Activated CD4-positive, alpha-beta T cell treated with anti-CD3 and anti-CD28 coated beads, Interleukin-2, Interleukin-4, amounts not matched to agents 100 ng/mL and 50 ng/mL, durations not matched to agents 16 hours and 8 hours (primary cell): ENCODE measurements at places on chromosomes 3 and 15.
A peak's percentile ranks its signal among the peaks of the same experiment; 100 is the strongest.

- DNase-seq: no peak
These were observed 63.8 kb downstream of the PEX5L start for GRCh38 chr3:179972881-179973423.

DNA sequence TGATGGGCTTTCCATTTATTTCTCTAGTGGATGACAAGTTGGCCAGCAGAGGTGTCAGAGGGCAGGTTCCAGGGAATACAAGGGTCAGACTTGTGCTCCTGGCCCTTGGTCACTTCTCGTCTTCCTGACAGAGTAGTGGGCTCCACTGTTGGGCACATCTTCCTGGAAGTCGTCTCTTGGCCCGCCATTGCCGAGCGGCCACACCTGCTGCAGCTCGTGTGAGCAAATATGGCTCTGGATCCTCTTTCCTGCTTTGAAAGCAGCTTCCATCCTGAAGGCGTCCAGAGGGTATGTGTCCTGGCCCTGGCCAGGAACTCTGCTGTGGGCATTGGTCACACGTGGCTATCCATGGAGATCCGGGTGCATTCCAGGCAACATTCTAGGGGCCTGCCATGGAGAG lies 100.2 kb downstream of the SNRPN start:
- DNase-seq: no peak

- no peak for DNase-seq
These were observed 71.3 kb upstream of the UBE2E1 start for GRCh38 chr3:23734481-23734880.

GRCh38 chr15:67105065-67105951 lies 39.9 kb downstream of the SMAD3 start:
- DNase-seq: no peak

DNA sequence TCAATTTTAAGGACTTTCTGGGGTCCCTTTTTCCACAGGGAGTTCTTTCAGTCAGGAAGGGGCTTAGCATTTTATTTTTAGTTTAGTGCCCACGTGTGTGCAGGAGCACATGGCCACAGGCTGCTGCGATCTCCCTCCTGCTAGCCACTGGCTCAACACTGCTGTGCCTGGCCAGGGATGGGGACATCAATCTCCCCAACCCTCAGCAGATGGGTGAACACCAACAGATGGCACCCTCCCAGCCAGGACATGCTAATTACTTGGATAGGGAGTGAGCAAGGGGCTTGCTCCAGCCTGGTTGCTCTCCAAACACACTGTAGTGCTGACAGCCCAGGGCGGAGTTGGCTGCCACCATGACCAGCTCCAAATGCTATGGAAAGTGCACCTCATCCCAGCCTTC lies 7.4 kb upstream of the RIOX2 start:
- no peak for DNase-seq

DNA sequence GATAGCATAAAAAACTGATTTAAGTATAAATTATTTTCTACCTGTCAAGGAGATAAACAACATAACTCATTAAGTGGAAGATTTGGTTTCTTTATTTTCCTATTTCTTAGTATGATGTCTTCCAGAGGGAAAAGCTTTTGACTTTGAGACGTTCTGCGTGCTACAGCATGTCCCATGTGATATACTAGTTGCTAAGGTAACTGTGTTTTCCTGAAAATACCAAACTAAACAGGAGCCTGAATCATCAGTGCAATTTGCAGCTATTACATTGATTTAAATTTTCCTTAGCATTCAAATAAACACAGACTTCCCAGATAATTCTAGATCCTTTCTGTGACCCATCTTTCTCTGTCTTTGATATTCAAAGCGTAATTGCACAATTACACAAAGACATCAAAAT lies 117.7 kb upstream of the P2RY1 start:
- no peak for DNase-seq

DNA sequence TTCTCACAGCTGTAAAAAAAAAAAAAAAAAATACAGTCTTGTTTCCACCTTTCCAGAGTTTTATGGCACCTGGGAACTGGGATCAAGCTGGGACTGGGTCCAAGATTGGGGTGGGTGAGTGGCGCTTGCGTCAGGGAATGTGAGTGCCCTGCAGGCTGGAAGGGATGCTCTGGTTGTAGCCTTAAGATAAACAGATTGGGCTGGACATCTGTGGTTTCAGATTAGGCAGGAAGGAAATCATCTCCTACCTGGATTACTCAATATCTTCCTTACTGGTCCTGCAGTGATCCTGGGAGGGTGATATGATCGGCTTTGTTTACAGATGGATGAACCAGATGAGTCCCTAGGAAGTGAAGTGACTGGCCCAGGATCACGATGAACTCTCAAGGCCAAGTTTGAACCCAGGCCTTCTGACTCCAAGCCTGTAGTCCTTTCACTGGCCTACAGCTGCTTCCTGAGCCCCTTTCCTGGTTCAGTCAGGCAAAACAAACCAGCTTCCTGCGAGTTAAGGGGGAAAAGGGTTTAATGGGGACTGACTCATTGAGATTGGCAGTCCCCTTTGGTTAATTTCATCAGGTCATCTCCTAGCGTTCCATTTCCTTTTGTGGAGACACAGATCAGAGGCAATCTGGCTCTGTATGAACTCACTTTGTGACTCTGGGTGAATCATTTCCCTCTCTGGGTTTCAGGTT lies 179.8 kb downstream of the THSD4 start:
- DNase-seq: no peak

GRCh38 chr3:44654039-44654438 lies 5.5 kb downstream of the ZNF35 start:
- DNase-seq: no peak

GRCh38 chr15:60362321-60363086 lies 35.3 kb downstream of the ANXA2 start:
- DNase-seq: peak; percentile 90

DNA sequence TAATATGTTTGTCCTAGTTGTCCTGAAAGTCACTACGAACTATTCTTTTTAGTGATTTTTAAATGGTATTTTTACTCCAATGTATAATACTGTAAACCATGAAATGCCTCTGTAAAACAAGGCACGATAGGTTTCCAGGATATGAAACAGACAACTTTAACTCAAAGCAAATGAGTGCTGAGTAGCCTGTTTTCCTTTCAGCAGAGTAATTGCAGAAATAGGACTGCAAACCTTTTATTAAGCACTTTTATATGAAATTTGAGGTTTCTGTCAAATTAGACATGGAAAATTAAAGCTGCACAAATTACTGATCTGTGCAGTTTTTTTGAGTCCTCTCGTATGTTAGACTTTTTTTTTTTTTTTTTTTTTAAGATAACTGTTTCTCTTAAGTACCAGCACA lies 16.2 kb downstream of the AKAP13 start:
- no peak for DNase-seq

DNA sequence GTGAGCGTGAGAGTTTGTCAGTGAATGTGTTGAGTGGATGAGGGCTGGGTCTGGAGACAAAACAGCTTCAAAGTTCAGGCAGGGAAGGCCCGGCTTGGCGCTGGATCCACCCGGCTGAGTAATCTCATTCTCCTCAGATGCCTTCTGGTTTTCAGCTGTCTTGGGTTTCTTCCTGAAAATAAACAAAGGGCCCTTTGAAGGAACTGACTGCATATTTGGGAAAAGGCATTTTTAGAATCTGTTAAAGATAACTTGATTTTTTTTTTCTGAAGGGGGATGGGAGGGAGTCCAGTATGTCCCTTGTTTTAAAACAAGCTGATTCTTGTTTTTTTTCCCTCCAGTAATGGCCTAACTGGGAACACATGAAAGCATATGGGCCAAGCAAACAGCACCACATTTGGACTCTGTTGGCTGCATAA lies 86.4 kb downstream of the TIGIT start:
- DNase-seq: no peak

DNA sequence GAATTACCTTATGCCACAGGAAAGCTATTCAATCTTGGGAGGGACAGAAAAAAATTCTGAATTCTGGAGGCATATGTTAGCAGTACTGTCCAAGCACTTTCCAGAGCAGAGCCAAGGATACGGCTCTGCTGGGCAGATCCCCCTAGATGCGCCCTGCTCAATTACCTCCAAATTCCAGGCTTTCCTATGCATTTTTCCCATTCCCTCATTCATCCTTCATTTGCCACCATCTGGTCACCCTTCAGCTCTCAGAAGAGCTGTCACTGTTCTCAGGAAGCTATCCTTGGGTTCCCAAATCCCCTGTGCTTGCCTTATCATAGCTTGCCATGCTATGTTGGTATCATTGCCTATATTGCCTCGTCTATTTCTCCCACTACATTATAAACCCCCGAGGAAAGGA lies 45.2 kb downstream of the RYK start:
- DNase-seq: no peak

- DNase-seq: no peak
These were observed 2.2 kb downstream of the BTBD1 start for GRCh38 chr15:83064859-83065258.

DNA sequence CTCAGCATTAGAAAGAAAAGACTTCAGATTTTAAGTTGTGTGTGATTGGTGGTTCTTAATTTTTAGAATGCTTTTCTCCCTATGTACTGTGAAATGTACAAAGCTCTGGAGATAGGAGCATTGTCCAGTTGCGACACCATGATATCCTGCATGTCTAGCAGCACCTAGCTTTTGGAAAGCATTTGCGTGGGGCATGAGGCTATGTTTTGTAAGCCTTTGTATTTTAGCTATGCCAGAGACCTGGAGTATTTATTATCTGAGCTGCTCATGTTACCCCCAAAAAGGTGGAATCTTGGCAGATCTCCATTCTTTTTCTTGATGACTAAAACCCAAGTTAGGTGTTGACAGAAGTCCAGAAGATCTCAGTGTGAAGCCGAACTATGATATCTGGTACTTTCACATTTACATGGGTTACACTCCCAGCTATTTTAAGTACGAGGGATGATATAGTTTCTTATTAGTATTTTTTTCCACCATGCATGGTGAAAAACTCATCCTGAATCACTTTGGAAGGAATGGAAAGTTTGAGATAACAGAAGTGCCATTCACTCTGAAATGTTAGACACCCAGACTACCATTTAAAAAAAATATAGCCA lies 126.7 kb upstream of the SAMMSON start:
- no peak for DNase-seq

DNA sequence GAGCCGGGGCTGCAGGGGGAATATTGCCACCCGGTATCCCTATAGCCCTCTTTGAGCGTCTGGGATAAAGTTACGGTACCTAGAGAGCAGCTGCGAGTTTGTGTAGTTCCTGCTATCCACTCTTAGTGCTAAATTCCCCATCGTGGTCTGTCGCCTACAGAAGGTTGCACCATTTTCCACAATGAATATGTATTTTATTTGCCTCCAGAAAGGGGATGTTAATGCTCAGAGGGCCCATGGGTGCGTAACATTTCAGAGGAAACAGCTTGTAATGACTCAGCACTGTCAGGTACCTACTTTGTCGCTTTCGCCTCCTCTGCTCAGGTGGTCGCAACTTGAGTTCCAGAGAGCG lies 1.1 kb downstream of the SLCO3A1 start:
- DNase-seq: peak; percentile 17

GRCh38 chr3:78881501-78881900 lies 886.3 kb downstream of the ROBO1 start:
- DNase-seq: no peak

GRCh38 chr3:105857601-105858000 lies 11.2 kb downstream of the CBLB start:
- DNase-seq: no peak

DNA sequence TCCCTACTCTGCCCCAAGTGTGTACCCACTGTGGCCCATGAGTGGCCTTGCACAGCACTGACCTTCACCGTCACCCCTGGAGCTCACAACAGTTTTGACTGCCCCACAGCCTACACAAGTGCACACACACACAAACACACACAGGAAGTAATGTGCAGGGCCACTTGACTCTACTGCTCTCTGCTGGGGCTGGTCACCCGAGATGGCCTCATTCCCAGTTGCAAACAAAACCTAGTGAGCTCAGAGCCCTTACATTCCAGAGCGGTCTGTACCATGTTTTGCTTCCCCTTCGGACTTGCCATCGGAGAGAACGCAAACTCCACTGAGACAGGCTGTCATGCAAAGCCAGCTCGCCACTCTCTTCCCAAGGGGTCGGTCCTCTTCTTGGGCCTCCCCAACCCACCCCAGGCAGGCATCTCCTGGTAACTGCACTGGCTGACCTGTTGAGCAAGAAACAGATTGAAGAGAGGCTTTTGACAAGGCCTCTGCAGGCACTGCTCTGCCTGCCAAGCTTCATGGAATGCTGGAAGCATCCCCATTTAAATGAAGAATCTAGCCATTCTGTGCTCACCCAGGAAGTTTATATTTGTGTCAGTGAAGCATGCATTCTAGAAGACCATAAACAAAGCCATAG lies 232.0 kb upstream of the IGF1R start:
- no peak for DNase-seq

GRCh38 chr3:18747383-18747782 lies 322.2 kb upstream of the SATB1 start:
- DNase-seq: no peak

DNA sequence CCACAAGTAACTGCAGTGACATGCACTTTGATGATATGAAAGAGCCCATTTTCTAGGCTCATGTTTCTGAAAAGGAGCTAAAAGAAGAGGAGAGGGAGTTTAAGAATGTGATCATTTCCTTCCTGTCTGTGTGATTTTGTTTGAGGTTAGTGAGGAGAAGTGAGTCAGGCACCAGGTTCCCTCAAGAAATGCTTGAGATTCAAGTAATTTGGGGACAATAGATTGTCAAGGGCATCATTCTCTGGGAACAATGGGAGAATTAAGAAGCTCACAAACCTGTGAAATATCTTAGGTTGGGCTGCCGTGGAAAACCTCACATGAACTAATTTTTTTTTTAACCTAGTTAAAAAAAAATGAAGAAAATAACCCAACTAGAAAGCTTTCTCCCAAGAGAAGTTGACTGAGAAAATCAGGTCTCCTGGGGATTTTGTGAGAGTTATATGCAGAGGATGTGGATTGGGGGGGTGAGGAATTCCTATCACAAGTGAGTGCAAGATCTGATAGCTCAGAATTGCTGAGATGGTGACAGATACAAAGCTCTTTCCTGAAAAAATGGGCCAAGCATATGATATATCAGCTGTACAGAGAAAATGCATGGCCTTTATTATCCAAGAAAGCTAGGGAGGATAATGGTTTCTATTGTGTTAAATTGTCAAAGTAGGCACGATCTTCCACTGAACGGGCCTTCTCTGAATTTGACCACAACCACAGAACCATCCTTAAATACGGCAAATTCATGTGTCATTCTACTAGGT lies 203.3 kb downstream of the FEZF2 start:
- DNase-seq: no peak

DNA sequence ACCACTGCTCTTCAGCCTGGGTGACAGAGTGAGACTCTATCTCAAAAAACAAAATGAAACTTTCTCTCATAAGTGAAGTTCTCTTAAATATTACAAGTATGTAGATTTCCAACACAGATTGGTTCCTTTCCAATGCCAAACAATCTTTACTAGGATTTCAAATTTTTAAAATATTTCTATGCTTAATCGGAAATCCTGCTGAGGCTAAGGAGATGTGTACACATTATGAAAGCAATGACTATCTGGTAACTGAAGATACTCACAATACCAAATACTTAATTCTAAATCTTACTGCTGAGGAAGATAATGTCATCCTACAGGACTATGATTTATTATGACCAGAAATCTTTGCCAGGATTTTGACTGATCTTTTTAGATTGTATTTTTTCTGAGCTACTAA lies 255.6 kb upstream of the ZNF717 start:
- DNase-seq: no peak
